SK-N-SH treated with all-trans-retinoic acid at 6 μM for 48 hours (cell line): ENCODE measurements at places on chromosomes 7 and 10.
A peak's percentile ranks its signal among the peaks of the same experiment; 100 is the strongest.

DNA sequence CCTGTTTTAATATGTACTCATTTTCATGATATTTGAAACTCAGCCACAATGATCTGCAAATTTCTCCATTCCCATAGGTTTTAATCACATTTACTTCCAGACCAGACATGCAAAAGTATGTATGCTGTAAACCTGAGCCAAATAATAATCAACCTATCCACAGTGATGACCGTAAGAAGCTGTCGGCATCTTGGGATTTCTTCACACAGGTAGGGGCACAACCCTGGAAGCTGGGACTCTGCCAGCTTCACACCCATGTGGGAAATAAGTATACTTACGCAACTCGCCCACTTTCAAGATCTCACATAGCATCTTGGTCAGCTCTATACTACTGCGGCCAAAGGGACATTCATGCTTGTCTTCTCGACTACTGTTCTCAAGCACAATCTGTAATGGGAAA is 352.3 kb downstream of the ELMO1 start:
- no peak for ATAC-seq

- peak; percentile 38 for ATAC-seq
These were observed 700 bp downstream of the SMC3 start for GRCh38 chr10:110568055-110568735.

GRCh38 chr7:119964788-119965542 is 308.0 kb upstream of the KCND2 start:
- ATAC-seq: no peak

GRCh38 chr7:2575733-2576340 is 17.1 kb downstream of the IQCE start:
- no peak for ATAC-seq

- ATAC-seq: no peak
These were observed 666.7 kb upstream of the NRP1 start for GRCh38 chr10:34001087-34001580.

- no peak for ATAC-seq
These were observed 3.8 kb downstream of the TFAM start for GRCh38 chr10:58389024-58389423.

GRCh38 chr10:117926491-117926890 is 120.2 kb downstream of the RAB11FIP2 start:
- ATAC-seq: no peak

- ATAC-seq: peak; percentile 76
These were observed 48.2 kb upstream of the NFKB2 start for GRCh38 chr10:102347236-102347828.

DNA sequence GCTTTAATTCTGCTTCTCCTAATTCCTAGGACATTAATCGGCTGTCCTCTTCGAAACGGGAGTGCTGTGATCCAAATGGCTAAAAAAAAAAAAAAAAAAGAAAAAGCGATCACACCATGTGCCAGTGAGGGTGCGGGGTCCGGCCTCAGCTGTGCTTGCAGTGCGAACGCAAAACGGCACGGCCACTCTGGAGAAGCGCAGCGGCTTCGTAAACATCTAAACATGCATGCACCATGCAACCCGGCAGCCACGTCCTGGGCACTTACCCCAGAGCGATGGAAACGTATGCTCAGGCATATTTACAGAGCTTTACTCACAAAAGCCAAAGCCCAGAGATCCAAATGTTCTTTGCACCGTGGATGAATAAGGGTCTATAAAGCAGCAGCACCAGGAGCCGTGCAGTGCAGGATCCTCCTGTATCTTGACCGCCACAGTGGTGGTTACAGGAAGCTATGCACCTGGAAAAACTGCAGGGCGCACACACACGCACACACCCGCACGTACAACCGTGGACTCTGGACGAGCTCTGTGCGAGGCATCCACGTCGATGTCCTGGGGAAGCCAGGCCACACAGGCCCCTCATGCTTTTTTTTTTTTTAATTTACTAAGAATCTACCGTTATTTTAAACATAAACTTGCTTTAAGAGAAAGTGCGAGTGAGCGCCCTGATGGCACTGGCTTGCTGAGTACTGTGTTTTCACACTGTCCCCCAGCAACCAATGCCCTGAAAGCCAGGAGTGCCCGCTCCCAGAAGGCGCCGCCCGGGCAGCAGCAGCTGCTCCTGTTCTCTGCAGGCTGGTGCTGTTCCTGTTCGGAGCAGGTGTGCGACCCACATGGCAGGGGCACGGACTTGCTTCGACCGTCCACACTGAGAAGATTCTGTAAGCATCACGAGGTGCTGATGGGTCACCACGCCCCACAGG is 25.0 kb downstream of the GPER1 start:
- ATAC-seq: no peak

GRCh38 chr7:15335390-15335789 is 226.4 kb downstream of the AGMO start:
- ATAC-seq: no peak

DNA sequence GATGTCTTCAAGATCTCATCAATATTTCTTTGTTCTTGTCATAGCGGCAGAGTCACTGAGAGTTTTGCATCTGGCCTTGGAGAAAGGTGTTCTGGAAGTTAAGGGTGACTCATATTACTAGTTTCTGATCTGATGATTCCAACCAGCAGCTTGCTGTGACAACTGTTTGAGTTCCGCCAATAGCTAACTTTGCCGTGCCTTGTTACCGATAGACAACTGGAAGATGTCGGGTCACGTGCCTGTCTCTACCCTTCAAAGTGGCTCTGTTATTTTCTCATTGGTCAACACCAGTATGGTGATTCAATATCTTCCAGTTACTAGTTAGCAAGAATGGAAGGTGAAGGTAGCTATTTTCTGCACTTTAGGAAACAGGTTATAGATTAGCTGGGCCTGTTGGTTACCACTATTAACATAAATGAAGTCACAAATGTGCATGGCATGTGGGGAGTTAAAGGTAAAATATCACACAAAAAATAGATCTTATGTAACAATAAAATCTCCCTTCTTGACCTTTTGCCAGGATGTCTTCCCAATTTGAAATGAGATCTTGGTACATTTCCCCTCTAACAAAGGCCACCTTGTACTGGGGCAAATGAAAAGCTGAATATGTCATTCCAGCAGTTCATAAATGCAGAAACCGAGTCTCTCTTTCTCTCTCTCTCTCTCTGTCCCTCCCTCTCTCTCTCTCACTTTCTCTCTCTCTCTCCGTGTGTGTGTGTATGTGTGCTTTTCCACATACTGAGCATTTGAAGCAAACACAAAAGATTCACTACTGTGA is 2.6 kb upstream of the MGAM2 start:
- ATAC-seq: no peak

DNA sequence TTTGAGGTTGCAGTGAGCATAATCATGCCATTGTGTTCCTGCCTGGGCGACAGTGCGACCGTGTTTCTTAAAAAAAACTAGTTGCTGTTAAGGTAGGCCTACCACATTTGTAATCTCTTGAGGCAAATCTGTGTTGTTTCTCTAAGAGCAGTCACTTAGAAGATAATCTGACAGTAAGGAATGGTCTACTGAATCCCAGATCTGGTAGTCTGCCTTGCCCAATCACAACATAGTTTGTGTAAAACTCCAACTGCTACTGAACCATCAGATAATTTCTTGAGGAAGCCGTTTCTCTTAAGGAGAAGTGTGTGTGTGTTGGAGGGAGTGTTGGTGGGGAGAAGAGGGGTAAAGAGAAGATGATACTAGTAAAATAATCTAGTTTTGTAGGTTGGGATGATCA is 5.0 kb downstream of the NRF1 start:
- ATAC-seq: no peak

GRCh38 chr10:118913825-118914224 is 115.7 kb upstream of the NANOS1 start:
- no peak for ATAC-seq

- no peak for ATAC-seq
These were observed 53.0 kb upstream of the RAB18 start for GRCh38 chr10:27451054-27451453.

DNA sequence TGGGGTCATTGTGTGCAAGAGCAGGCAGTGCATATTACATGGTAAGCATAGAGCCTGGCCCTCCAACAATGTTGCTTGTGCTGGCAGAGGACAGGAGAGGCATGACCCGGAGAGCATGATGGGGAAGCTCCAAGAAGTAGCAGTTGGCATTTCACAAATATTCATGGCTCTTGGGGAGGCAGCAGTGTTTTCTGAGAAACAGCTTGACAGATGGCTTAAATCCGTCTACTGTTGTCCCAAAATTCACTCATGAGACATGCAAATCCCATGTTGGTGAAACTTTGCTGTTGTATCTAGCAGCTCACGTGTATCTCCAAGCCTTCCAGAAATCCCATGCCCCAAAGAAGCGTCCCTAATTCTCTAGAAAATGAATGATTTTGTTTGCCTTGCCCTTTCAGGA is 487.0 kb downstream of the SORCS3 start:
- ATAC-seq: no peak

- ATAC-seq: no peak
These were observed 14.8 kb downstream of the CYP3A7 start for GRCh38 chr7:99719996-99720769.

GRCh38 chr10:131198401-131198800 is 113.1 kb downstream of the TCERG1L start:
- ATAC-seq: no peak

DNA sequence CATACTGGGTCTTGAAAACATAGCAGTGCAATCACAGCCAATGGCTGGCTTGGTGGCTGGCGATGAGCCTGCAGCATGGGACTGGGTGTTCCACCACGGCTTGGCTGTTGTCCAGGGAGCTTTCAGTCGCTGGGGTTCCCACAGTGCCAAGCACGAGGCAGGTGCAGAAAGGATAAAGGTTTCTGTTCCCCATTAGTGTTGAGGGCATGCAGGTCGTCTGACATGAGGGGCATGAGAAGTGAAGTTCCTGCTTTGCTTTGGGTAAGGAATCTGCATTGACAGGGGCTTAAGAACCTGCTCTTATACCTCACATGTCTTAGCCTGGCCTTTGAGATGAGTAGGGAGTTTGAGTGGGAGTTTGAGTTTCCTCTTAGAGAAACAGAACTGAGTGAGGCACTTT is 9.0 kb upstream of the CFTR start:
- no peak for ATAC-seq

- no peak for ATAC-seq
These were observed 43.4 kb downstream of the GLI3 start for GRCh38 chr7:42193471-42194129.

DNA sequence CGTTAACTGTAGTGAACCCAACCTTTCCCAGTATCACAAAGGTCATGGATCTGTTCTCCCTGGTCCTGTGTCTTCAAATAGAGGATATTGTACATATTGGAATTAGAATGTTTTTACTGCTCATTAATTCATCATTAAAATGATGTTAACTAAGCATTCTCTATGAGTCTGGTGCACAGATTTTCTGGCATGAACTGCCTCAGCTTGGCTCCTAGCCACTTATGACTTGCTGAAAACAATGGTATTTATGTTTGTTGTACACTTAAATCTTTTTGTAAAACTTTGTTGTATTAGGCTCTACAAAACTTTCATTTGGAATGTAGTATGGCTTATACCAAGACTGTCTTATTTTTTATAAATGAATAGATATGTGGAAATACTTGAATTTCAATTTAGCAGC is 329.4 kb downstream of the TFEC start:
- no peak for ATAC-seq

DNA sequence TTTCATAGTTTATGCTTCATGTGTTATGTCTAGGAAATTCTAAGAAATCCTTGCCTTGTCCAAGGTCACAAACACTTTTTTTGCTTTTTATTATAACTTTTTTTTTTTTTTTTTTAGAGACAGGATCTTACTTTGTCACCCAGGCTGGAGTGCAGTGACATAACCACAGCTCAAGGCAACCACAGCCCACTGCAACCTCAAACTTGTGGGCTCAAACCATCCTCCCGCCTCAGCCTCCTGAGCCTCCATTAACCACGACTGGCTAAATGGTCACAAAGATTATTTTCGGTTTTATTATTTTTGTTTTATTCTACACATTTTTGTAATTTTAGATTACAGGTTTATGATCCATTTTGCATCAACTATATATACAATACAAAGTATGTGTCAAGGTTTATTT is 7.1 kb upstream of the FAM204A start:
- ATAC-seq: no peak

DNA sequence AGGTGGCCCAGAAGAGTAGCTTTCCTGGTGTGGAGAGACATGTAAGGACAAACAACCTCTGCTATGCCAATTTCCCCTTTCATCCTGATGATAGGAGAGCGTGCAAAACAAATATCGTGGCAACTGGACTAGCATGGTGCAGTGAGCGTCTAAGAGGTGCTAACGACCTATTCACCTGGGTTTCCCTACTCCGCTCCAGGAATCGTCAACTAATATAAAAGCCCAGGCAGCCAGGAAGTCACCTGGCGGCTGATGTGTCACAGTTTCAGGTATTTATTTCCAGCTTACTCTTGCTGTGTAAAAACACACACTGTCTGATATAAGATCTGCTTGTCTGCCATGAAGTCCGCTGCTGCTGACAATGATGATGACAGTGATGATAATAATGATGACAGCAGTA is 56.5 kb upstream of the EFCAB10 start:
- no peak for ATAC-seq

DNA sequence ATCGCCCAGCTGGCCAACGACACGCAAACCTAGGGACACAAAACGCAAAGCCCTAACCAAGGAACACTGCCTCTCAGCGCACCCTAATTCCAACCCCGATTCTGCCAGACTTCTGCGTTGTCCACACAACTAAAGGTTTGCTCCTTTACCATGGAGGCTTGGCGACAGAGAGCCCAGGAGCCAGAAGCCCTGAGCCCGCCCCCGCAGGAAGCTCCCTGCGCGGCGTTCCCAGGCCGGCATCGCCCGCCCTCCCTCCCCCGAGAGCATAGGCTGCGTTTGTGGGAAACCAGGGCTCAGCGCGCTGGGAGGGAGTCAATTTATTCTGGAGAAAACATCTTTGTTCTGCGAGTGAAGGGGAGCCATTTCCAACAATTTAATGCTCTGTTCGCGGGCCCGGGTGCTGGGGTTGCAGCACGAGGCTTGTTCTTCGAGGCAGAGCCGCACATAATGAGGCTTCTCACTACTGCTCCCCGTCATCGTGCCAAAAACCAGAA is 103.9 kb downstream of the GRID1 start:
- ATAC-seq: no peak

DNA sequence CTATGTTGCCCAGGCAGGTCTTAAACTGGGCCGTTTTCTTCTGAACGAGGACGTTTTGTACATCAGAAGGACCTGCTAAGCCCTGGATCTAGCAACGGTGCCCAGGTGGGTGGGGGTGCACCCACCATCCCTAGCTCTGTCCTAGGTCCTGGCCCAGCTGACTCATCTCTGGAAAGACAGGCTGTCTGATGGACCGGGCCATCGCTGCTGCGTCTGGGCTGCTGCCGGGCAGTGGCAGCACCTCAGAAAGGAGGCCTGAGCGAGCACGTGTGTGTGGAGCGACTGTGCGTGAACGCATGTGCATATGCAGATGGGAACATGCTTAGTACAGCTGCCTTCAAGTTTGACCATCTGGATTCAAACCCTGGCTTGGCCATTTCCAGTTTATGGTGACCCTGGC is 7.3 kb upstream of the ELFN1 start:
- ATAC-seq: no peak

DNA sequence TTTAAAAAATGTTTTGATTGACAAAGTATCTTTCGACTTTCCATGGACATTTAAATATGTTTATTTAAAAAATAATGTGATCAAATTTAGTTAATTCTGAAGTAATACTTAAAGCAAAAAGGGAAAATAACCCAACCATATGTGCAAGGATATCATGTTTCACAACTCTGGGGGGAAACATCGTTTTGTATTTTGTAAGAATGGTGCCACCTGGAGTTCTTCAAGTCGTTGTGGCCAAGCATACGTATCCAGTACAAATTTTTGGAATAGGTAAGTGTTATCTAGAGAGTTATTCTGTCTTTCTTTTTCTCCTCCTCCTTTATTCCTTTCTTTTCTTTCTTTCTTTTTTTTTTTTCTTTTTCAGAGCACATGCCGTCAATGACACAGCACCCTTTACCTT is 176.2 kb upstream of the CSTF2T start:
- no peak for ATAC-seq
